ENCODE measurements at places on chromosomes 2 and 18. TPM values are rescaled to one million over a fixed set of nuclear protein-coding genes. Genes with fewer than 3 reads are reported as not detected.

CCDC85A gene
- 2.8 TPM for total RNA-seq

IL36B gene
- total RNA-seq: not detected

RIT2 gene
- not detected for total RNA-seq

BUB1 gene
- total RNA-seq: 45.8 TPM

ASPRV1 gene
- 0.28 TPM for total RNA-seq

ERICH2 gene
- not detected for total RNA-seq

MALT1 gene
- 25.3 TPM for total RNA-seq

SPEG gene
- 7.8 TPM for total RNA-seq

CCNYL1 gene
- total RNA-seq: 6.7 TPM

ANKRD62 gene
- total RNA-seq: not detected
